Occipital lobe (tissue), 3 donors: ENCODE measurements at places on chromosomes 3 and 15.

DNA sequence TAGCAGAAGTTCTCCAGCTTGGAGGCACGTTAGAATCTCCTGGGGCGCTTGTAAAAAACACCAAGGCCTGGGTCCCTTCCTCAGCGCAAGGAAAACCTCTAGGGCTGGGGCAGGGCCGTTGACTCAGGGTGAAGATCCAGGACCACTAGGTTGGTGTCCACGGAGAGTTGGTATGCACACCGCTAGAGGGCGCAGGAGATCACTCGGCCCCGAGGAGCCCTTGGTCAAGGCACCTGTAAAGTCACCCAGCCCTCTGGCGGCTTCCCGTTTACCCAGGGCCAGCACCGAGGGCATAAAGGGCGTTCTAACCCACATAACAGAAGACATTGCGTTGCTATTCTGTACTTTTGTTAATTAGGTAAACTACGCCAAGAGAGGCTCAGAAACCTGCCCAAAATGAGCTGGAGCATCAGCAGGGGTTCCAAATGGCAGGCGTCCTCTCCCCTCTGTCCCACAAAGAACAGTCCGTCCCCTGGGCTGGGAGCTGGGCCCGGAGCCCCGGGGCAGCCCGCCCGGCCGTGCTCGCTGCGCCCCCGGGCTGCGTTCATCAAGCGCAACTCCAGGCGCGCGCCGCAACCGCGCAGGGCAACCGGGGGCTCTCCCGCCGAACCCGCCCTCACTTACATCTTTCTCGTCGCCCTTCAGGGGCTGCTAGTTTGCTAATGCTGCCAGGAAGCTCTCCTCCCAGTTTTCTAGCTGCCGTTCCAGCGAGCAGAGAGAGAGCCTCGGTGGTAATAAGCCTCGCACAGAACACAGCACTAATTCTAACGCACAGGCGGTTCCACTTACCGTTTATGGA is 332.1 kb downstream of the ARRDC4 start:
- DNase-seq: peak; percentile 4

GRCh38 chr3:172283841-172284357 is 164.4 kb downstream of the GHSR start:
- no peak for DNase-seq

- no peak for DNase-seq
These were observed 32.2 kb downstream of the PPP2R3A start for GRCh38 chr3:135997554-135998320.

DNA sequence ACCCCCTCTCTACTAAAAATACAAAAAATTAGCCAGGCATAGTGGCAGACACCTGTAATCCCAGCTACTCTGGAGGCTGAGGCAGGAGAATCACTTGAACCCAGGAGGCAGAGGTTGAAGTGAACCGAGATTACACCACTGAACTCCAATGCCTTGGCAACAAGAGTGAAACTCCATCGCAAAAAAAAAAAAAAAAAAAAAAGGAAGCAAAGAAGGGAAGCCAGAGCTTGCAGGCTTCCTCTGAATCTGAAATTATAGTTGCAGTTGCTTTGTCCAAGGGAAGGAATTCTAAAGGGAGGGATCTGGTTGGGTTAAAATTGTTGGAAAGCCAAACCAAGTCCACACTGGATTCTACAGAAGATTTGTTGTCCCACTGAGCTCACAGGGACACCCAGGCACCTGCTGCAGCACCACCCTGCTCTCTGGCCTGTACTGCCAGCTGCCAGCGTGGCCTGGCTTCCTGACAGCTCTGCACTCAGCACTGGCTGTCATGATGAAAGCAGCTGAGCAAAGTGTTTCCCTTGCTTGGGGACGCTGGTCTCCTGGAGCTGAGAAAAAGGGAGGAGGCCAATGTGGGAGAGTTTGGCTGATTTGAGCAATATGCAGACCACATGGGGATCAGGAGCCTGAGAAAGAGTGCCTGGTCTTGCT is 88.8 kb upstream of the HES1 start:
- peak; percentile 41 for DNase-seq
